Fibroblast of mammary gland (primary cell): ENCODE measurements at places on chromosomes 3 and 15.

DNA sequence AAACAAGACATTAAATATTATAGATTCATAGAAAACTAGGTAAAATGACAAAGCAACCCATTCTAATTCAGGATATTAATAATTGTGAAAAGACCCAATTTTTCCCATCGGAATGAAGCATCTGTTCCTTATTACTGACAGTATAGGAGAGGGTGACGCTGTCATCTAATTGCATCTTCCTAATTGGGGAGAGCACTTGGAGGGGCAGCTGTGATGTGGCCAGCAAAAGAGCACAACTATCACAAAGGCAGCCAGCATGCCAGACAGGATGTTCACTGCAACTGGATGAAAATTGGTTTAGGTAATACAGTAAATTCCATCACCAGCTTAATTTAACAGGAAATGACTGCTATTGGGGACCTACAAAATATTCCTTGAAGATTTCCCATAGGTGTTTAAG, 21.9 kb upstream of the MINAR1 start:
- no peak for DNase-seq

GRCh38 chr3:43372007-43372740, 85.8 kb downstream of the SNRK start:
- DNase-seq = no peak

DNA sequence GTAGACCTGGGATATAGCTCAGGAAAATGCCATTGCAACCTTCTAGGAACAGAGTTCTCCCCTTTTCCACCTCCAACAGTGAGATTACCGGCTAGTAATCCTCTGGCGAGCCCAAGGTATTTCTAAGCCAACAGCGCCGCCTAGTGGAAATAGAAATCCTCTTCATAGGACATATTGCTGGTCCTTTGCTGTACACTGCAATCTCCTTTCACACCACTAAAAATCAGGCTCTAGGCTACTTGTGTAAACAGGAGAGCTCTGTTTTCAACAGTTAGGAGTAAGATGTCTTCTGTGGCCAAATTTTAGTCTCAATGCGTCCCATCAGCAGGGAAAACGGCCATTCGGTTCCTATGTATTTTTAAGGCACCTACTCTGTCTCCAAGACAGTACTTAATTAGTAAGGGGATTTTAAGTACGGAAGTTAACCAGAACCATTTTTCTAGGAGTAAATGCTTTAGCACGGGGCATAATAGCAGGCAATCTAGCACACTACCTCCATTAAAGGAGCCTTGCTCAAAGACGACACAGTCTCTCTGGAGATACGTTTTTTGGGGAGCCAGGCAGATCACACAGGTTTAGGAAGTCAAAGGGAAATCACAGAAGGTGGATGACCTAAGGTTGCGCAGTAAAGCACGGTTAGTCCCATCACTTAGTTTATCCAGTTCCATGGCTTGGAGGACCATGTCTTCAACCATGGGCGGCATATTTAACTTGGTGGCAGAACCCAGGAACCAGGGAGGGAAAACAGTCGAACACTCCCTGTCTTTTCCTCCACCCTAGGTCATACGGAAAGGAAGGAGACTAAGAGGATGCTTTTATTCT, 43.8 kb downstream of the NCEH1 start:
- DNase-seq = peak; percentile 79

DNA sequence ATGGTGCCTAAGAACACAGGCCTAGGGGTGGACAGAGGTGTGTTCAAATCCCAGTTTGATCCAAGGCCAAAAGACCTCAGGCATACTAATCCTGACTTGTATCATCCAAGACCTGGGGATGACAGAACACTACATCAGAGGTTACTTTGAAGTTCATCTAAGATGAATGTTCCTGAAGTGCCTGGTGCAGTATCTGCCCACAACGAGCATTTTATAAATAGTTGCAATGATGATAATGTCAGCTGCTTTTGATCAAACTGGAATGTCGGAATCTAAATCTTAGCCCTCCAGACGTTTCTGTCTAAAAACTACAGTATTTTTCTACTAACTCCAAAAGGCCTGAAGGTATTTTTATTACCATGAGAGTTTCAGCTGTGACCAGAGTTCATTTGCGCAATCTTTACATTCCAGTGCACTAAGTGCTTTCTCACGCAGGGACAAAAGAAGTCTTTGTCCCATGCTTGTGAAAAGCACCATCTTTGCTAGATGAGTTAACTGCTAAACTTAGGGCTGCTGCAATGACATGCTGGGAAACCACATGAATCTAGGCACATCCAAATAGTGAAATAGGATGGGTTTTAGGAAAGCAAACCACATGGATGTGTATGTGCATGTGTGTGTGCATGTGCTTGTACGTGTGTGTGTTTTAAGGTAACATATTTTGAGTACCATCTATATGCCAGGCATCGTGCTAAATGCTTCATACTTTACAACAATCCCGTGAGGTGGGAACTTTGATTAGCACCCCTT, 18.1 kb downstream of the ANXA2 start:
- peak; percentile 97 for DNase-seq

DNA sequence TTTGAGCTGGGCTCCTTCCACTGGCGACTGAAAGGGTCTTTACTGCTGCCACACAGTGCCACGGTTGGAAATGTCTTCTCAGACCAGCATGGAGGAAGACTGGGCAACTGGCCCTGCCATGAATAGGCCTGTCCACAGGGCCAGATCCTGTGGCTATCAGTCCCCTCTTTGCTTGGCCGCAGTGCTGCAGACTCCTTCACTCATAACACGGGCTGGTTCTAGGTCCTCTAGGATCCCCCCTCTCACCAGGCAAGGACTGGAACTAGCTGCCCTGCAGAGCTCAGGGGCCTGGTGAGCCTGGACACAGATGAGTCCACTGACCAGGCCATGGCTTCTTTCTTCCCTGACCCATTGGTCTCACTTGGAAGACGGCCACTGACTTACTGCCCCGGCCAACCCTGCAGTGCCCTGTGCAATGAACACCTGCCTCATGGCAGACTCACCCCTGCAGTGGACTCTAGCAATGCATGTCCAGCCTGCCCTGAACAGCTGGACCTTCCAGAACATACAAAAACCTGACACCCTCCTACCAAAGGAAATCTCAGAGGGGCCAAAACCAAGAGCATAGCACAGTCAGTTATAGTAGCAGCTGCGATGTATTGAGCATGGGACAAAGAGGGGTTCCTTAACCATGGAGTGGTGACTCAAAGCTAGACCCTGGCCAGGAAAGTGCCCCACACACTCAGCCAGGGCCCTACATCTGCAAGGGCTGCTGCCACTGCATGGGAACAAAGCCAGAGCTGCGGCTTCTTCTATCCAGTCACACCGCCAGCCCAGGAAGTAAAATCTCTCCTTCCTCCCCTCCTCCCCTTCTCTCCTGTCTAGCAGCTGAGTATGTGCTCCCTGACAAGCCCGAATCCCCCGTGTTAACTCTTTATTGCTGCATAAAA, 72.1 kb upstream of the ITGA11 start:
- DNase-seq = peak; percentile 27
